NCI-H2029 treated with DMSO at 0.1 percent for 48 hours (cell line): ENCODE measurements at places on chromosomes 6 and 20.
A peak's percentile ranks its signal among the peaks of the same experiment; 100 is the strongest.

- no peak for DNase-seq
These were observed 133.1 kb downstream of the MOXD1 start for GRCh38 chr6:132268209-132268608.

DNA sequence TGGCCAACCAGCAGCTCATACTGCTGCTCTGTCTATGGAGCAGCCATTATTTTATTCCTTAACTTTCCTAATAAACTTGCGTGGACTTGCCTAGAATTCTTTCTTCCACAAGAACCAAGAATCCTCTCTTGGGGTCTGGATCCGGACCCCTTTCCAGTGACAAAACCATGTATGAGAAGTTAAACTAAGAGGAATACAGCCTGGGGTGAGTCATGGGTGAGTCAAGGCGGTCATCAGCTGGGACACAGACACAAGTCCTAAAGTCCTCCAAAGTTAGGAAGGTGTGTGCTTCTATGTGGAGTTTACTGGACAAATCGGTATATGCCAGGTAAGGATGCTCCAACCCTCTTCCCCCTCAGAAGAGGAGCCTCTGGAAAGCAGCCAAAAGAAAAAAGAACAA lies 690.0 kb upstream of the CHD6 start:
- no peak for DNase-seq

DNA sequence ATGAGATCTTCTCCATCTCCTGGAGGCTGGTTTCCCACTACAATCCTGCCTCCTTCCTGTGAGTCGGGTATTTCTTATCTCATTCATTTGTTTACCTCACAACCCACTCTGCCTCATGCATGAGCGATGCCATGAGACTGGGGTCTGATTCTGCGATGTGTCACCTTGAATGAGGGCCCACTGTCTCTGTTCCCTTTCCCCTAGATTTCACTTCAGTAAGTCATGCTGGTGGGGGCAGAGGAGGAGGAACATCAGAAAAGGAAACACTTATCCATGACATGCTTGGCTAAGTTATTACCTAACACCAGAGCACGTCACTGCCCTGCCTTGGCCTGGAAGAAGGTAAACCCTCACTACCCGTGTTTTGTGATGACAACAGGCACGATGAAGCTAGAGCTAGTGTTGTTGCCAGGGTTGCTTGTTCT lies 337.4 kb upstream of the PRDM1 start:
- DNase-seq = peak; percentile 11

- peak; percentile 33 for DNase-seq
These were observed 24.0 kb upstream of the SCML4 start for GRCh38 chr6:107847844-107848802.

GRCh38 chr6:131182991-131183425 lies 47.7 kb downstream of the AKAP7 start:
- no peak for DNase-seq

DNA sequence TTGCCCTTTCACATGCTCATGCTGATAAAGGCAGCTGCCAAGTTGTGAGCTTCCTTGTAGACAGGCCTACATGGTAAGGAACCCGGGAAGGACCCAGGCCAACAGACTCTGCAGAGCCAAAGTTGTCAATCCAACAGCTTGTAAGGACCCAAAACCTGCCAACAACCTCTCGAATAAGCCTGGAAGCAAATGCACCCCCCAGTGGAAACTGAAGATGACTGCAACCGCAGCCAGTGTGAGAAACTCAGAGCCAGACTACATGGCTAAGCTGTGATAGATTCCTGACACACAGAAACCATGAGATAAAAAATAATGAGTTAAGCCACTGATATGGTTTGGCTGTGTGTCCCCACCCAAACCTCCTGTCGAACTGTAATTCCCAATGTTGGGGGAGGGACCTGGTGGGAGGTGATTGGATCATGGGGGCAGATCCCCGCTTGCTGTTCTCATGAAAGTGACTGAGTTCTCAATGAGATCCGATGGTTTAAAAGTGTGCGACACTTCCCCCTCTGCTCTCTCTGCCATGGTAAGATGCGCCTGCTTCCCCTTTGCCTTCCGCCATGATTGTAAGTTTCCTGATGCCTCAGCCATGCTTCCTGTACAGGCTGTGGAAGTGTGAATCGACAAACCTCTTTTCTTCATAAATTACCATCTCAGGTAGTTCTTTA lies 18.8 kb upstream of the CLPSL2 start:
- no peak for DNase-seq

- DNase-seq = no peak
These were observed 176.2 kb upstream of the PRND start for GRCh38 chr20:4545526-4545925.

- peak; percentile 98 for DNase-seq
These were observed 140.1 kb downstream of the NRN1 start for GRCh38 chr6:5866547-5867051.

DNA sequence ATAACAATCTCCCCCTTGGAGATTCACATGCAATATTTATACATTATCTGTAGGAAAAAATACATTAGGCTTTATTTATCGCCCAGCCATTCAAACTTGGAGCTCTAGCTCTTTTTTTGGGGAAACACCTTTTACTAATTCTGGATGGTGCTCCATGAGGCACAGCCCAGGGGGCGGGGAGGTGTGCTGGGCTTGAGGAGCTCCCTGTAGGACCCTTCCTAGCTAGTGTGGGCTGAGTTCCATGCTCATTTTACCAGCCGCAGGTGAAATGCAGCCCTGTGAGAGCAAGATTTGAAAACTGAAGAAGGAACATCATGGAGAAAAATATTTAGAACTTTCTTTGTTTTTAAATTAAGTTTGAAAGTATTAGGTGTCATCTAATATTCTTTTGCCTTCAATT lies 99.6 kb upstream of the POPDC3 start:
- DNase-seq = no peak

GRCh38 chr20:51456511-51457509 lies 85.7 kb downstream of the NFATC2 start:
- peak; percentile 91 for DNase-seq

DNA sequence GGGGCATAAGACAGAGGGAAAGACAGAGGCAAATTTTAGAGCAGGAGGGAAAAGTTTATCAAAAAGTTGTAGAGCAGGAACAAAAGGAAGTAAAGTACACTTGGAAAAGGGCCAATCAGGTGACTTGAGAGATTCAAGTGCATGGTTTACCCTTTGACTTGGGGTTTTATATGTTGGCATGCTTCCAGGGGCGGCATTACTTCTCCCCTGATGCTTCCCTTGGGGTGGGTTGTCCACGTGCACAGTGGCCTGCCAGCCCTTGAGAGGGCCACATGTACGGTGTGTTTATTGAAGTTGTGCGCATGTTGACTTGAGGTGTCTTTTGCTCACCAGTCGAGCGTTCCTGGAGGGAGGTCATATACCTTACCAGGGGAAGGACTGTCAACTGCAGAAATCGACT lies 259.5 kb upstream of the JARID2 start:
- DNase-seq = no peak

DNA sequence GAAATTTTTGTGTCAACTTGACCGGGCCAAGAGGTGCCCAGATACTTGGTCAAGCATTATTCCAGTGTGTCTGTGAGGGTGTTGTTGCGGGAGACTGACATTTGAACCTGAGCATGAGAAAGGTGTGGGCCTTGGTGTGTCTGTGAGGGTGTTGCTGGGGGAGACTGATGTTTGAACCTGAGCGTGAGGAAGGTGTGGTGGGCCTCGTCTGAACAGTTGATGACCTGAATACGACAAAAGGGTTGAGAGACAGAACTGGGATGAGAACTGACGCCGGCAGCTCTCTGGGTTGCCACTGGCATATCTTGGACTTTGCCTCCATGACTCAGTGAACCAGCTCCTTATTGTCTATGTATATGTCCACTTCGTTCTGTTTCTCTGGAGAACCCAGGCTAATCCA lies 240.5 kb downstream of the ERMARD start:
- no peak for DNase-seq

- peak; percentile 91 for DNase-seq
These were observed 40.6 kb upstream of the BMP6 start for GRCh38 chr6:7685276-7685675.

DNA sequence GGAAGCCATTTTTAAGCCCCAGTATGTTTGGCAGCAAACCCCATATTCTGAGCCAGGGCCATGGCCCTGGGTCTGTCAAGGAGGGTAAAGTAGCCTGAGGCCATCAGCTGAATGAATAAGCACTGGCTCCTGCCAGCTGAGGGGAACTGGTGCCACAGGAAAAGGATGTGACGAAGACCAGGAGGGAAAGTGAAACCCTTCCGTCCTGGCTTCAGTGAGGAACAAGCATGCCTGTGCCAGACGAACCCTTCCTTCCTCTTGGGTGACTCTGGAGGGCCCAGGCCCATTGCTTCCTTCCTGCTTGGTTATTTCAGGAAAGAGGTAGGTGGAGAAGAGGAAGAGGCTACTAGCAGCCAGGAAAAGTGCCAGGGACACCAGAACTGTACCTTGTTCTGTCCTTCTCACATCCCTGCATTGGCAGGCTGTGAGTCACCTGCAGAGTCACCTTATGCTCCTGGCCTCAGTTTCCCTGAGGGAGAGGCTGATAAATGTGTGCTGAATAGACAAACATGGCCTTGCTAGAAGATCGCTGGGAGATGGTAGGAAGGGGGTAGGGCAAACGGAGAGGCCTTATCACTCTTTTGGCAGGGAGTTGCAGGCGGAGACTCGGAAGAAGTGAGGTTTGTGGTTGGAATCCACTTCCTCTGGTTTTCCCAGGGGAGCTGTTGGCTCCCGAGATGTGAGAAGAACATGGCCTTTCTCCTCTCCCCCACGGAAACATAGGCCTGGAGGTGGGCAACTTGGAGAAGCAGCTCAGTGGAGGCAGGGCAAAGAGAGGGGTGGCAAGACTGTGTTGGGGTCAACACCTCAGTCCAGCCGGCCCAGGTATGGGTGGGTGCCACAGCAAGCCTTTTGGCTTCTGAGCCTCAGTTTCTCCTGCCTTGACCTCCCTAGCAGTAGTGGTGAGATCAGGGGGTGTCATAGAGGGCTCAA lies 37.4 kb downstream of the COX4I2 start:
- DNase-seq = peak; percentile 26

DNA sequence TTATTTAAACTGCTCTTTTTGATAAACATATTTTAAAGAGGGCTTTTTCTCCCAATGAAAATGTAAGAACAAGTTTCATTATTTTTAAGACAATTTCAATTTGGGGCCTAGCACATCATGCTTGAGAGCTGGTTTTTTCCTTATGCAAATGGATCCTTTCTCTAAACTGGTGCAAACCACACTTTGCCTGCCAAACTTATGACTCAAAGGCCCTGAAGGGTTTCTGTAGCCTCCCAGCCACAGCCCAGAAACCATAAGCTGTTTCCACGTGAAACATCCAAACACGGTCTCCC lies 451 bp upstream of the HSF2 start:
- DNase-seq = no peak

DNA sequence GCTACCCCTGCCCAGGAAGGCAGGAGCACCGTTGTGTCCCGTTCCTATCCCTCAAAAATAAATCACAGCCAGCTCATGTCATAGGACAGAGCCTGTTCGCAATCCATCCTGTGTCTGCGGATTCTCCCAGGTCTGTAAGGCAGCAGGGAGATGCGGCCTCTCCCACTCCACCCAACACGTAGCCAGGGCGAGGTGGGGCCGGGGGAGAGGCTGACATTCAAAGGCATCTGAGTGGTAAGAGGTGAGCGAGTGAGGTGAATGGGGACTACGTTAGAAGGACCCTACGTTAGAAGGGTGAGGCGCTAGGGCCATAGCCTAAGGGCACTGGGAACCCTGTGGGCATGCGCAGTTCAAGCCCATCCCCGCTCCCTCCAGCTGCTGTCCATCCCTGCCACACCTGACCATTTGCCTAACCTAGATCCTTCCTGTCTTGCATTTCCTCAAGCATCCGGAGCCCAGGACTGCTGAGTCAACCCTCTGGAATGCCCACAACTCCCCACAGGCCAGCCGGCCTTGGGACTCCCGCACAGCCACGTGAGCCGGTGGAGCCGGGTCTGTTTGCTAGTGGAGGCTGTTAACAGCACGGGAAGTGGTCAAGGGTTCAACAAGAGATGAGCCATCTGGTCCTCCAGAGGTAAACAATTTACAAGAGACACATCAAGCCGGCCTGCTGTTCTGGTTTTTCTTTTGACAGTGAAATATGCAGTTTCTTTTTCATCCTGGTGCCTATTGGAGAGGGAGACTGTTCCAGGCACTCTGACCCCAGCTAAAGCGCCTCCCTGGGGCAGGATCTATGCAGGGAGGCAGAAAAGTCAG lies 45.9 kb downstream of the RIPOR3 start:
- DNase-seq = no peak

DNA sequence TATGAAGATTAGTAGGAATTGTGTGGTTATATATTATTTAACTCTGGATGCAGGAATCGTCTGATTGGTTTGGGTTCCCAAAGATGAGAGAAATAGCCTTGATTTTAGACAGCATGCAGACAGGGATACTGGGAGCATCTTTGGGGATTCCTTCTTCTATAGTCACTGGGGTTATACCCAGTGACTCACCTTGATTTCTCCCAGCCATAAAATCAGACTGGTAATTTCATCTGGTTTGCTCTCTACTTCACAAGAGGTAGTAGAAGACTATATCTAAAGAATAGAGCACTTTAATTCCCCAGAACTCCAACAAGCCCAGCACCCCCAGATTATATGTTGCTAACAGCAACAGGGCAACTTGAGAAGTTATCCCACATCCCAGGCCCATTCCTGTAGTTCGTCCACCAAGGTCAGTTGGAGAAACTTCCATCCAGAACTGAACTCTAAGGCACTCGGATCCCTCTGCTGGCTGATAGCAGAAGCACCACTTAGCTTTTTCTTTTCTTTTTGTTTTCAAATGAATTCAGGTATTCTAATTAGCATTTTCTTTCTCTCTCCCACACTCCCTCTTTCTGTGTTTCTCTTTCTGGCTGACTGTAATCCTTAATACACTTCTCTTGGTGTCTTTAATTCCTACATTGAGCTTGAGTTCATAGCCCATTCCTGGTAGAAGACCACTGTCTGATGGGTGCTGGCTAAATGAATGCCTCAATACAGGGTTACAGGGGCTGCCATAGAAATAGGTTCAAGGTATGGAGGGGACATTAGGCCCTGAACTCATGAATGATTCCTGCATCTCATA lies 20.4 kb upstream of the EFHC1 start:
- peak; percentile 55 for DNase-seq

GRCh38 chr6:80095600-80095999 lies 10.9 kb upstream of the BCKDHB start:
- no peak for DNase-seq

DNA sequence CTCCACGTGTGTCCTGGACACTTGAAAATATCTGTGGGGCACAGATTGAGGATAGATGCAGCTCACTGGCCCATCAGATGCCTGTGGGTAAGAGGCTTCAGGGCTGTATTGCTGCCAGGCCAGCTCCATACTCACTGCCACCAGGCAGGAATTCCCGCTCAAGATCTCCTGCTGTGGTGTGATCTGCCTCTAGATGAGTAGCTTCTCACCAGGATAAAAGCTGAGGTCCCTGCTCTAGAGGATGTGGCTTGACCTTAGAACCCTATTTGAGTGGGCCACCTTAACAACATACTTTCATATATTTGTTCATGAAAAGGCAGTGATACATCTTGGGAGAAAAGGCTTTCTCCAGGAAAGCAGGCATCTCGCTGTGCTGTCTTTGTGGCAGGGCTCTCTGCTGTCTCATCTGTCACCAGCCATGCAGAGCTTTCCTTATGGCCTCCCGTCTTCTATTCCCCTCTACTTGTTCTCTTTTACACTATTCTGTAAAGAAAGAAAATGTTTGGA lies 165.7 kb upstream of the RNF217 start:
- no peak for DNase-seq

GRCh38 chr20:11249683-11250082 lies 575.9 kb upstream of the JAG1 start:
- no peak for DNase-seq

GRCh38 chr20:46332373-46333160 lies 24.3 kb upstream of the CDH22 start:
- no peak for DNase-seq

- DNase-seq = no peak
These were observed 8.7 kb upstream of the OSER1 start for GRCh38 chr20:44219170-44219730.

- no peak for DNase-seq
These were observed 78.2 kb downstream of the ELOVL4 start for GRCh38 chr6:79869184-79869583.
